ENCODE measurements at places on chromosomes 2 and 18. TPM values are rescaled to one million over a fixed set of nuclear protein-coding genes. Genes with fewer than 3 reads are reported as not detected.

- no peak for ATAC-seq
Observed at GRCh38 chr2:164015328-164016123, 279.7 kb upstream of the FIGN start.

GRCh38 chr2:223562078-223562477 is 40.1 kb downstream of the SCG2 start:
- no peak for ATAC-seq

DNA sequence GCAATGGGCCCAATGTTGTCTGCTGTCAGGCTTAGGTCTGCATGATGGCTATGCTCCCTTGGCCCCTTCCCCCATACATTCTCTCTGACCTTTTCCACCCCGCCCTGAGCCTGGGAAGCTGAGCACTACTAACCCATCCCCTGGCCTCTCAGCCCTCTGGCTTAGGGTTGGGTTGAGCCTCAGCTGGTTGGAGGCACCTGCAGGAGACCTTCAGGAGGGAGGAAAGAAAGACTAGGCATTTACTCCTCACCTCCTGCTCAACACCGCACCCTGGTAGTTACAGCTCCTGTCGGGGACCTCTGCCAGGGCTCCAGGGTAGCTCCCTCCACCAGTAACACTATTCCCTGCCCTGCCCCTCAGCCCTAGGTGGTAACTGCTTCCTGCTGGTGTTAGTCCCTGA is 80.5 kb downstream of the GALNT14 start:
- ATAC-seq: no peak

The MALL gene
- total RNA-seq: 0.35 TPM

The NOL4 gene
- 2.6 TPM for total RNA-seq

All from motor neuron (in vitro differentiated cells).